Pancreas (tissue), 10 donors: ENCODE measurements at places on chromosomes 3 and 15. TPM values are rescaled to one million over a fixed set of nuclear protein-coding genes. Genes with fewer than 3 reads are reported as not detected.

Gene FAM174B
- total RNA-seq = 75.2 TPM

Gene CHRM5
- not detected for total RNA-seq

Gene P2RY13
- 0.32 TPM for total RNA-seq

Gene ADCY5
- total RNA-seq = 7.1 TPM

Gene FOXB1
- total RNA-seq = not detected

Gene MDFIC2
- not detected for total RNA-seq

Gene IL17RE
- total RNA-seq = 7.5 TPM

Gene GP5
- not detected for total RNA-seq

Gene DNAH12
- total RNA-seq = 0.81 TPM

Gene CTXN2
- 0.06 TPM for total RNA-seq

Gene PPP2R3A
- 5.8 TPM for total RNA-seq

Gene CACNA2D3
- 0.19 TPM for total RNA-seq

Gene LDHAL6B
- total RNA-seq = not detected
